Stimulated activated CD8-positive, alpha-beta memory T cell treated with anti-CD3 and anti-CD28 coated beads, Interleukin-12 subunit alpha, Interleukin-12 subunit beta, amount 100 ng/mL, for 4 hours (primary cell): ENCODE measurements at places on chromosomes 2 and 18.

DNA sequence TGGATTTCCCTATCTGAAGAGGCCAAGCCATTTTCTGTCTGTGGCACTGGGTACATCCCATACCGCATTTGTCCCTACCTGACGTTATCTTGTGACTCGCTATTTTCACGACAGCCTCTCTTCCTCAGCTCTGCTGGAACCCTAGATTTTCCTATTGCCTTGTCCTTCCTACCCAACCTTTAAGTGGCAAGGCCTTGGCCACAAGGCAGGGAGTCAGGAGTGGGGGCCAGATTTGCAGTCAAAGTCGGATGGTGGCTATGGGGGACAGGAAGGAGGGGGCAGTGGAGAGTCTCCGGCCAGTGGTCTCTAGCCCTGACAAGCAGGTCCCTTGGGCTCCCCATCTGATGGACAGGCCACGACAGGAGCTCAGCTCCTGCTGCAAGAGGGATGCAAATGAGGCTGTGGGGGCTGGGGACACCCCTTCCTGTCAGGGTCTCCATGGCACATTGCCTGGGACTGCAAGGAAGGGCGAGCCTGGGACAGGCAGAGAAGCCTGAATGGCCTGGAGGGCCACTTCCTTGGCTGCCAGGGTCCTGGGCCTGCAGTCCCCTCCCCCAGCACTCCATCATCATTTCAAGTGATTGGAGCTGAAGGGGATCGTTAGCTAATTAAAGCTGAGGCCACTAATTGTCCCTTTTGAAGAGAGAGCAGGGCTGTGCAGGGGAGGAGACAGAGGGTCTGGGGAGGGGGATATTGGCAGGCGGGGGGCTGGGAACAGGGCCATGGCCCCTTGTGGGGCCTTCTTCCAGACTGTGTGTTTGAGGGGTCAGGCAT is 6.3 kb upstream of the ECEL1 start:
- no peak for DNase-seq

DNA sequence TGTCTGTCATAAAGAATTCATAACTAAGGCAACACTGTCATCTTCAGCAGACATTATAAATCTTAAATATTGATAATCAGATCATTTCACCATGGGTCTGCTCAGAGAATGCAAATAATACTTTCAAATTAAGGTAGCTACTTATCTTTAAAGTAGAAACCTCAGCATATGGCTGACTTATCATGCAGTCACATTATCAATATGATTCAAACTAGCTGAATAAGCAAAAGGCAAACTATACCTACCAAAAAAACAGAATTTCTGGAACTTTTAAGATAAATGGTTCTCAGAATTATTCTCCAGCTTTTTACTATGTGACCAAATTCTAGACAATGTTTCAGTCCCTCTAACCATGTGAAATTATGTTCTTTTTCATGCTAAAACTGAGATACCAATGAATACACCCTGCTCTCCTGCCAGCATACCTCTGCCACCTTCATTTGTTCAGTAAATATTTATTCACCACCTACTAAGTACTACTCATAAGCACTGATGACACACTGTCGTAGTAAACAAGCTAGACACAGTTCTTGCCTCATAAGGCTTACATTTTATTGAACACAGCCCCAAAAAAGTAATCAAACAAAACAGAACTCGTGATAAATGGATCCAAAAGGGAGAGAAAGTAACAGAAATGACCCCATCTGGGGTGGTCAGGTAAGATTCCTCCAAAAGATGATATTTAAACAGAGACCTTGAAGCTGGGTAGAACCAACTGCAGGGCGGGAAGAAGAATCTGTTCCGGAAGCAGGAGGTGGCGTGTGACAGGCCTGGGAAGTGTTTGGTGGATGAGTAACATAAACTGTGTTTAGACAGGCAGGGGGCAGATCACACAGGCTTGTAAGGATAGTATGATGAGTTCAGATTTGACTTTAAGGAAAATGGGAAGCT is 17.7 kb downstream of the SPIRE1 start:
- DNase-seq, result no peak

GRCh38 chr2:16152071-16152927 is 211.9 kb downstream of the MYCN start:
- no peak for DNase-seq

DNA sequence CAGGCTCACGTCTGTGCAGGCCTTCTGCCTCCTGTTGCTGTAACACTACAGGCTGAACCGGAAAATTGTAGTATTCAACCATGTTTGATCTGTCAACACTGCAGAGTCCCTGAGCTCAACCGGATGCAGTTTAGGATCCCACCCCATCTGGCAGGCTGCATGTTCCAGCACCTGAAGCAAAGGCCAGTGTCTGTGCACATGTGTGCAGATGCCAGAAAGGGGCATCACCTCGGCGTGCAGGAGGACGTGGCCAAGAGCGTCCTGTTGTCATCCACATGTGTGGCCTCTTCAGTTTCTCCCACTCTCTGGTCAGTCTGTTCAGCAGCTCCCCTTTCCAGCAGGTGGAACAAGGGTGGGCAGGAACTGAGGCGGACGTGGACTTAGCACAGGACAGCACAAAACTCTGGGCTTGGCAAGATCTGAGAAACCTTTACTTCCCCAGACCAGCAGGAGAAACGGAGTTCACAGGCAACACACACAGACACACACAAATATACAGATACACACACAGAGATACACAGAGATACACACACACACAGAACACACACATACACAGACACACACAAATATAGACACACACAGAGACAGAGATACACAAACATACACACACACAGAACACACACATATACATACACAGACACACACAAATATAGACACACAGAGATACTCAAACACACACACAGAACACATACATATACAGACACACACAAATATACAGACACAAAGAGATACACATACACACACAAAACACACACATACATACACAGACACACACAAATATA is 111.3 kb downstream of the NDUFA10 start:
- no peak for DNase-seq

GRCh38 chr2:24482972-24483300 is 8.1 kb upstream of the NCOA1 start:
- no peak for DNase-seq

DNA sequence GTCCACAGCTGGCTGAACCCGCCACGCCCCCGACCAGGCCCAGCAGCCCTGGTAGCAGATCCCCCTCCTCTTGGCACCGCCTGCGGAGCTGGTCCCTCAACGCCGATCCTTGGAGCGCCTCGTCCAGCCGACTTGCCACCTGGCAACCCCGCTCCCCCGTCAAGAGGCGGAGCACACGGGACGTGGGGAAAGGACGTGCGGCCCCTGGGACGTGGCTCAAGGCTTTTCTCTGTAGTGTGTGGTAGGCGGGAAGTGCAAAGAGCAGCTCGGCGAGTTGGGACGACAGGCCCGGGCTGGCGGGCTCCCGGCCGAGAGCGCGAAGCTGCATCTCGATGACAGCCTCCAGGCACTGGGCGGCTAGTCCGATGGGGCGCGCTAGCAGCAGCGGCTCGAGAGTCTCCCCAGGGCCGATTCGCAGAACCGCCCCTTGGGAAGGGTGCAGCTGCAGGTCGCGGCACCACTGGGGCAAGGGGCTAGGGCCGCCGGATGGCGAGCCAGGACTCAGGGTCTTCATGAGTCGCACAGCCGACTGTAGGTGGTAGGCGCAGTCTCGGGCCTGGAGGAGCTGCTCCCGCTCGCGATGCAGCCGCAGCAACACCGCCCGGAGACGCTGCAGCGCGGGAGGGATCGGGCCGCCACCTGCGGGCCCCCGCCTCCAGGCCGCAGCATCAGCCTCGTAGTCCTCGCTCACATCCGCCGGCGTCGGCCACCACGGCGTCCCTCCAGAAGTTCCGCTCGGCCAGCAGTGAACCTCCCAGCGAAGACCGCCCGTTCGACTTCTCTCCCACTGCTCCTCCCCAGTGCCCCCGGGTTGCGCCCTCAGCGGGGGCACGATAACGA is 617 bp downstream of the CCDC142 start:
- DNase-seq, result no peak

DNA sequence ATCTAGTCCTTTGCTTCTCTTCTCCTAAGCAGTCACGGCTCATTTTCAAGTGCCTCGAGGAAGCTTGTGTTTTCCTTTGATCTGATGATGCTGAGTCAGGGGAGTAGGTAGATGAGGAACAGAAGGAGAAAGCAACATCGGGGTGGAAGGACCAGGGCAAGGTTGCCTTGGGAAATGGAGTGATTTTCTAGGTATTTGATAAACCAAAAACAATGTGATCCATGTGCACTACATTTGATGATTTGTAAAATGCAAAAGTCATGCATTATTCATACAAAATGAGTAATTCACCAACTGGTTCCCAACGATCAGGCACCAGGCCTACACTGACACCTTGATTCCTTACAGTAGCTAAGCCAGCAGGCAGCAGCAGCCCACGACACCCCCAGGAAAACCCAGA is 205.3 kb downstream of the ANAPC1 start:
- DNase-seq, result no peak

- no peak for DNase-seq
Observed at GRCh38 chr2:237374284-237375060, 39.5 kb downstream of the COL6A3 start.

DNA sequence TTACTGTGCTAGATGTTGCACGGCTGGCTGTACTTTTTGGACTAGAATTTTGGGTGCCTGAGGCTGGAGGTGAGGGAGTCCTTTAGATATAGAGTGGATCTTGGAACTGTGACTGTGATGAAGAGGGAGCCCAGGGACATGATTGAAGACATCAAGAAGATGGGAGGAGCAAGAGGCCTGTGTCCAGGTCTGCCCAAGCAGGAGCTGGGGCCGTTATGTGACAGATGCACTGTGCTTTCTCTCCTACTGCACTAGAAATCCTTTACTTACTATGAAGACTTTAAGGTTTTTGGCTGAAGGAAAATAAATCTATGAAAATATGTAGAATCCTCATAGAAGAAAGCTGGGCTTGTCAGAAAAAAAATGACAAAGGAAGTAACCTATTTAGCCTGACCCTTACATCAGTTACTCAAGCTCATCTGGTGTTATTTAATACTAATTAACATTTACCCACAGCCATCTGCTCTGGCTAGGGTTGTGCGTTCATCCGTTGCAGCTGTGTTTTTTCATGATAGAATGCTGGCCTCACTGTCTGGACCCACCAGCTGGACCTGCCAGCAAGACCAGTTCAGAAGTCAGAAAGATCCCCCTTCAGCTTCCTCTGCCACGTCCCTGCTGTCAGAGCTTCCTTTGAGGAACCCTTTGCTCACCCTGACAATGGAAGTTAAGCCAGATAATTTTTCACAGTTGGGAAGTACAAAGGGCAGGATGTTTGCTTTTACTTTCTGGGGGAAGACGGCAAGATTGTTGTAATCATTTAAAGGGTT is 16.7 kb downstream of the TSN start:
- DNase-seq, result no peak

GRCh38 chr2:241562269-241562891 is 3.8 kb downstream of the BOK start:
- DNase-seq, result no peak

GRCh38 chr2:8682719-8683667 is 1.1 kb downstream of the ID2 start:
- no peak for DNase-seq

DNA sequence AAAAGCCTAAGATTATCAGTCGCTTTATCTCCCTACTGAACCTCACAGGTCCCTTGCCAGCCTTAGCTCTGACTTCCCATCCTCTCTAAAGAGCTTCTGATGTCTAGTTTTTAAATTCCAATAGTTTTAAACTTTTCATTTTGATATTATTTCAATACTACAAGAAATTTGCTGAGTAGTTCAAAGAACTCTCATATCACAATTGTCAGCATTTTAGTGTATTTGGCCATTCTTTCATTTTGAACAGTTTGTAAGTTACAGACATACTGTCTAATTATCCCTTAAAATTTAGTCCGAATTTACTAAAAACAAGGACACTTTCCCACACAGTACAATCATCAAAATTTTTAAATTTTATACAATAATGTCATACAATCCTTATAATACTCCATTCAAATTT is 666.8 kb upstream of the SETBP1 start:
- no peak for DNase-seq

- DNase-seq, result no peak
Observed at GRCh38 chr2:50571278-50571677, 460.7 kb downstream of the NRXN1 start.

DNA sequence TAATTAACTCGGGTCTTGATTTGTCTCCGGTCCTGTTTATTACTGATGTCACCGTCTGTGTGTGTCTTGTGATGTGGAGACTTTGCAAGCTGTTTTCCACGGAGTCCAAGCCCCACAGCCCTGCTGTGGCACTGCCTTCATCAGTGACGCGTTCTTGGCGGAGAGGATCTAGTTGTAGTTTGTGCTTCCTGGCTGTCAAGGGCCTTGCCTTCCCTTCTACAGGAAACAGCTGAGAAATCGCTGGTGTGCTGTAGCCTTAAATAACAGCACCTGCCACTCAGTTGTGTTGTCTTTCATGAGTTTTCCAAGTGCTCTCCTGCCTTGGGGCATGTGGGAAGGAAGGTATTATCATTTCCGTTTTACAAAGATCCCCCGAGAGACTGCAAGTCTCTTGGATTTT is 26.3 kb downstream of the CTIF start:
- DNase-seq, result no peak
